ENCODE measurements at places on chromosomes 3 and 15. TPM values are rescaled to one million over a fixed set of nuclear protein-coding genes. Genes with fewer than 3 reads are reported as not detected.

DNA sequence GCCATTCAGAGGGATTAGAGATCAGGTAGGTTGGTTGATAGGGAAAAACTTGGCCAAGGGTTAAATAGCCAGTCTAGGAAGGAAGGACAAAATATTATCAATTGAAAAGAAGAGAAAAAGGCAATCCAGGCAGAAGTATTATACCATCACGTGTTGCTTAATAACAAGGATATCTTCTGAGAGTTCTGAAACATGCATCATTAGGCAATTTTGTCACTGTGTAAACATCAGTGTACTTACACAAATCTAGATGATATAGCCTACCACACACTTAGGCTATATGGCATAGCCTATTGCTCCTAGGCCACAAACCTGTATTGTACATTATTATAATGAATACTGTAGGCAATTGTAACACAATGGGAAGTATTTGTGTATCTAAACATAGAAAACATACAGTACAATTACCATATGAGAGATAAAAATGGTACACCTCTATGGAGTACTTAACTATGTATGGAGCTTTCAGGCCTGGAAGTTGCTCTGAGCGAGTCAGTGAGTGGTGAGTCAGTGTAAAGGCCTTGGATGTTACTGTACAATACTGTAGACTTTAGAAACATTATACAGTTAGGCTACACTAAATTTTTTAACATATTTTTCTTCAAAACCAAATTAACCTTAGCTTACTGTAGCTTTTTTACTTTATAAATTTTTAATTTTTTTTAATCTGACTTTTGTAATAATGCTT lies 2.7 kb downstream of the TEX55 start:
- no peak overlapping the region for H3K27ac ChIP-seq
- H3K4me3 ChIP-seq, result no peak overlapping the region
- peaks cover 7% of the 10 kb centered on the region for H3K4me1 ChIP-seq
- no peaks in the 10 kb centered on the region for H3K36me3 ChIP-seq
- peaks cover 13% of the 10 kb centered on the region for H3K27me3 ChIP-seq
- DNase-seq, result no peak

Gene LIPH
- total RNA-seq, result not detected

DNA sequence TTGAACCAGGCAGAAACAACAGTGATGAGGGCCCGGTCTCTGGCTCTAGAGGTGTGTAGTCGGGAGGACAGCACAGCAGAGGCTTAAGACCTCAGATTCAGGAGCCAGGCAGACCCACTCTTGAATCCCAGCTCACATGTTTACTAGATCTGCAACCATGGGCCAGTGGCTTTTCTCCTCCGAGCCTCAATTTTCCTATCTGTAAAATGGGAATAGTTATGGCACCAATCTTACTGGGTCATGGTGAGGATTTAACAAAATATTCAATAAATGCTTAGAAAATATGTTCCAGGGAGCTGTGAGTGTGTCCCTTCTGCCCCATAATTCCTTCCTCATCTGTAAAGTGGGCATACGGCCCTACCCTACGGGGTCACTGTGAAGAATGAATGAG lies 506.9 kb downstream of the SHQ1 start:
- no peak for DNase-seq
- no peaks in the 10 kb centered on the region for H3K27me3 ChIP-seq
- H3K4me3 ChIP-seq, result no peak overlapping the region
- peaks cover 41% of the 10 kb centered on the region for H3K4me1 ChIP-seq
- no peaks in the 10 kb centered on the region for H3K36me3 ChIP-seq

Gene GCNT3
- total RNA-seq, result not detected

- H3K36me3 ChIP-seq, result no peaks in the 10 kb centered on the region
- peaks cover 6% of the 10 kb centered on the region for H3K4me1 ChIP-seq
- DNase-seq, result no peak
- no peak overlapping the region for H3K27ac ChIP-seq
Measured at GRCh38 chr15:63332367-63333124, 49.1 kb downstream of the CA12 start.

DNA sequence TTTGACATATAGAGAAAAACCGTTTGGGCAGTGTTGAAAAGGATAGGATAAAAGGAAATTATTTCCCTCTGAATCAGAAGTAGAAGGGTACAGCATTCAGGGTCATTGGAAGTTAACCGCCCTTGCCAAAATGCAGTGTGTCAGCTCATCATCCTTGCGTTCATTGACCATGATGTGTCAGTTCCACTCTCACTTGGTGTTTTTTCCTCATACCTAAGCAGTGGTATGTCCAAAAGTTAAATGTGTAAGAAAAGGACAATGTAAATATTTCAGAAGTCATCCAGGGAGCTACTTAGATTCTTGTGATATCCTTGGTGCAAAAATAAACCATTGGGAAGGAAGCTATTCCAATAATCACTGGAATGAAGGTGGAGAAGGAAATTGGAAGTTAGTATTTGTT lies 50.7 kb downstream of the MAP6D1 start:
- no peak for DNase-seq
- no peaks in the 10 kb centered on the region for H3K27me3 ChIP-seq
- H3K4me1 ChIP-seq, result no peaks in the 10 kb centered on the region
- peaks cover 54% of the 10 kb centered on the region for H3K36me3 ChIP-seq
- no peak overlapping the region for H3K4me3 ChIP-seq

DNA sequence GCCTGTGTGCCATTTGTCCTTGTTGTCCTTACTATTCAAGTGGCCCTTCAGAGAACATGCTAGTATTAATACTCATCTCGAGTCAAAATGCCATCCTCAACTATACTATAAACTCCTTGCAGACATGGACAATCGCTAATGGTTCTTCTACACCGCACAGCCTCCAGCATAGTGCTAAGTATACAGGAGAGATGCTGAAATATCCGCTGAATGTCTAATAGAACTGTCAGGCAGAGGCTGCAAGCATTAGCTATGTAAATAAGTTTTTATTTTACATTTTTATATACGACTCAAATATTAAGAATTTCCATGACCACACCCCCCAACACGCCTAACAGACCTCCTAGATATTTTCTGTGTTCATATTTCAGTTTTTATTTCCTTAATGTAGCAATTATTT lies 39.4 kb downstream of the AAGAB start:
- H3K27me3 ChIP-seq, result no peaks in the 10 kb centered on the region
- peaks cover 5% of the 10 kb centered on the region for H3K4me1 ChIP-seq
- no peak overlapping the region for H3K27ac ChIP-seq
- peaks cover 36% of the 10 kb centered on the region for H3K36me3 ChIP-seq
- no peak for DNase-seq

DNA sequence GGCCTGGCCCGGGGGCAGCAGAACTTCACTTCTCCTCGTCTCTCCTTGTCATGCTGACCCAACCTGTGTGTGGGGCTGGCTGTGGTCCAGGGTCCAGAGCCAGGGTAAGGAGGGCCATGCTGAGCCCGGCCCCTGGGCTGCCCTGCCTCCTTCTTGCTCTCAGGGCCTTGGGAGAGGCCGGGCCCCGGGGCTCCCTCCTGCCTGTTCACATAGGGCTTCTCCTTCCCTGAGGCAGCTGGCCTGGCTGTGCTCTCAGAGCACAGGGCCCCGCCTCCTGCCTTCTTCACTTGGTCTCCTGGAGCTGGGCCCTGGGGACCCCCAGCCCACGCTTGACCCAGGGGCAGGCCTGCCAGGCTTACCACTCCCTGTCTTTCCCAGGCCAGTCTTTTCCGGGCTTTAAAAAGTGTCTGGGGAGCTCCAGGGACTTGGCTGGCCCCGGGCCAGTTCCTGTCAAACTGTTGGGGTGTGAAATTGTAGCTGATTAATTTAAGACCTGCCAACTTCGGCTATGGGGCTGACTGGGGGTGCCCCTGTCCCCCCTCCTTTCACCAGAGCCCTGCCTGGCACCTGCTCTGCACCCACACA lies 11.8 kb downstream of the PLXNA1 start:
- H3K36me3 ChIP-seq, result no peaks in the 10 kb centered on the region
- H3K4me1 ChIP-seq, result no peaks in the 10 kb centered on the region
- H3K4me3 ChIP-seq, result no peak overlapping the region
- DNase-seq, result no peak

Gene B3GNT5
- total RNA-seq, result 1.3 TPM

DNA sequence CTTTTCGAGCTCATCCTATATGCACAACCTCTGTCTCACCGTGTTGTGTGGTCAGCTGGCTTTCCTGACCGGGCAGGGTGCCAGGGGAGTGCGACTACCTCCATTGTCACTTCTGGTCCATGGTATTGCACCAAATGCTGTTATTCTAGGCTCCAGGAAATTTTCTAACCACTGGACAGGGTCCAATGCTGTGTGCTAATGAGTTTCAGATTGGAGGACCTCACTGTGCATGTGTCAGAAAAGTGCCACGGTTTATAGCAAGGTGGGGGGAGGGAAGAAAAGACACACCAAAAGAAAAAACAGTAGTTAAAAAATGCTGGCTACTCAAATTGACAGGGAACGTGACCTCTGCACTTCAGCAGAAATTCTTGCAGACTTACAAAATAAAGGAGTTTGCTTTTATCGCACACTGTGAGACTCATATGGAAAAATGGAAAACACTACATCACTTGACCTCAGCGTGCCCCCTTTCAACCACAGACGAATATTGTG lies 480.1 kb downstream of the FOXP1 start:
- no peaks in the 10 kb centered on the region for H3K27me3 ChIP-seq
- DNase-seq, result no peak
- H3K36me3 ChIP-seq, result peaks cover 15% of the 10 kb centered on the region
- no peak overlapping the region for H3K4me3 ChIP-seq
- H3K27ac ChIP-seq, result no peak overlapping the region

DNA sequence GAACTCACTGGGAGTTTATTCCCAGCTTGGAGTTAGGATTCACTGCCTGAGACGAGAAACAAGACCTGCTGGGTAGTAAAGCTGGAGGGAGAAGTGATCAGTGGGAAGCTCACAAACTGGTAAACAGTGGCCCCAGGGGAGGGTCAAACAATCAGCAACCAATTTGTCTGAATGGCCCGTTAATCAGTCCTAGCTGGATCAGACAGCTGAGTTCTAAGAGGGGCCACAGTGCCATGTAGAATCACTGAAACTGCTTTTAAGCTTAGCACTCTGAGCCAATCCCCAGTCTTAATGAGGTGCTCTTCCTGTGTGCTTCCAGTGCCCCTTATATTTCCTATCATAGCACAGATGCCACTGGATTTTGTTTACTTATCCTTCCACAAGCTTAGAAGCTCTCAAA lies 591.7 kb downstream of the RSL24D1 start:
- H3K27me3 ChIP-seq, result no peaks in the 10 kb centered on the region
- no peaks in the 10 kb centered on the region for H3K4me1 ChIP-seq
- DNase-seq, result no peak
- H3K36me3 ChIP-seq, result no peaks in the 10 kb centered on the region

- no peak for DNase-seq
- H3K4me3 ChIP-seq, result no peak overlapping the region
- H3K27me3 ChIP-seq, result no peaks in the 10 kb centered on the region
- H3K36me3 ChIP-seq, result no peaks in the 10 kb centered on the region
- H3K27ac ChIP-seq, result no peak overlapping the region
Measured at GRCh38 chr3:79297245-79297960, 470.4 kb downstream of the ROBO1 start.

DNA sequence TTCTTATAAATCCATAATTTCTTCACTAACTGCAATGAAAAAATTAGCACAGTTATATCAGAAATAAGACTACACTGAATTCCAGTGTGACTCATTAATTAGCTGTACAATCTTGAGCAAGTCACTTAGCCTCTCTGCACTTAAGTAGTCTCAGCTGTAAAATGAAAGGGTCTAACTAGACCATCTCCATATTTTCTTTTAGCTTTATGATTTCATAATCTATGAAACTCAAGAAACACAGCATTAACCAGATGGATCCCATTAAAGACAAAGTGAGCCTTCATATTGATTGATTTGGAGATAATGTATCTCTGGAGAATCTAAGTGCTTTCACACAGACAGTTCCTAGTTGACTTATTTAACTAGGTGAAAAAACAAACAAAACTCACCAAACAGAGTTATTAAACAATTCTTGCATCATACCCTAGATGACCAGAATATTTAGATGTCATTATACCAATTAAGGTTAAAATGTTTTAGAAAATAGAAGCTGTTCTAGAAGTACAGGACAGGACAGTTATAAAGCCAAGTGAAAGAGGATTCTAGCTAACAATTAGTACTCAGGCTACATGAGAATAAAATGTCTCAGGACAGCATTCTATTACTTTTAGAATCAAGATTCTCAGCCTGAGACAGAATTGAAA lies 11.2 kb downstream of the CSNK1G1 start:
- H3K36me3 ChIP-seq, result peaks cover 17% of the 10 kb centered on the region
- H3K4me3 ChIP-seq, result no peak overlapping the region
- no peaks in the 10 kb centered on the region for H3K27me3 ChIP-seq
- H3K4me1 ChIP-seq, result peaks cover 4% of the 10 kb centered on the region
- no peak for DNase-seq

DNA sequence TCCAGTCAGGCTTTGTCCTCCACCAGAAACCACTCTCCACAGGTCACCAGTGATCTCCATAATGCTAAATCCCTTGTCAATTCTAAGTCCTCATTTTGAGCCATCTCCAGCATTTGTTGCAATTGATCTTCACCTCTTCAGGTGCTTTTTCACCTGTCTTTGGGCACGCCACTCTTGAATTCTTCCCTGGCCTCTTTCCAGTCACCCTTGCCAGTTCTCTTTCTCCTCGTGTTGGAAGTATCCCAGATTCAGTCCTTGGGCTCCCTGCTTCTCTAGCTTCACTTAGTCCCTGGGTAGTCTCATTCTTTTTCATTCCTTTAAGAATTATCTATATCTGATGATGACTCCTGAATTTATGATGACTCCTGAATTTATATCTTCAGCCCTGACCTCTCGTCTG lies 37.5 kb downstream of the MAPK6 start:
- no peak overlapping the region for H3K4me3 ChIP-seq
- no peak for DNase-seq
- peaks cover 2% of the 10 kb centered on the region for H3K4me1 ChIP-seq
- peaks cover 46% of the 10 kb centered on the region for H3K36me3 ChIP-seq
- H3K27ac ChIP-seq, result no peak overlapping the region
- no peaks in the 10 kb centered on the region for H3K27me3 ChIP-seq

DNA sequence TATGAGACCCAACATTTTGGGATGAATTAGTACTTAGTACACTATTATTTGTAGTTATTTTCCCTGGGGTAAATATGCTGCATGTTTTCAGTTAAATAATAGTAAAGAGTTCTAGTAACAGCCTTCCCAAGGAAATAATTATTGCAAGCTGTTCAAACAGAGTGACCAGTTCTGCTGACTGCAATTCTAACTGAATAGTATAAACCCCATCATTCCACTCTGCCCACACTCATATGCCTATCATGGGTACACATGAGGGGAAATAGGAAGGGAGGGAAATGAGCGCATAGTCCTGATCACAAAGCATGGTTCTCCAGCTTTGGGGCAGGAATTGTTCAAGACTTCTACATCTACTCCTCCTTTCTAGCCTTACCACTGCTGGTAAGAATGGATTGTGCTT lies 18.7 kb downstream of the UQCC5 start:
- H3K4me3 ChIP-seq, result no peak overlapping the region
- H3K27me3 ChIP-seq, result no peaks in the 10 kb centered on the region
- no peak for DNase-seq
- H3K4me1 ChIP-seq, result no peaks in the 10 kb centered on the region
- no peak overlapping the region for H3K27ac ChIP-seq

Gene NR2E3
- not detected for total RNA-seq

- peak overlapping the region; percentile 85 for H3K4me3 ChIP-seq
- no peak for DNase-seq
- peaks cover 35% of the 10 kb centered on the region for H3K36me3 ChIP-seq
- H3K27ac ChIP-seq, result peak overlapping the region; percentile 95
Measured at GRCh38 chr3:48472673-48472922, 26.1 kb downstream of the ATRIP start.

- H3K36me3 ChIP-seq, result no peaks in the 10 kb centered on the region
- H3K4me1 ChIP-seq, result no peaks in the 10 kb centered on the region
- peaks cover 30% of the 10 kb centered on the region for H3K27me3 ChIP-seq
- H3K4me3 ChIP-seq, result no peak overlapping the region
- no peak overlapping the region for H3K27ac ChIP-seq
- no peak for DNase-seq
Measured at GRCh38 chr15:88400591-88401250, 66.5 kb downstream of the MRPL46 start.
